ELR (cell line): ENCODE measurements at places on chromosomes 5 and 9.
A peak's percentile ranks its signal among the peaks of the same experiment; 100 is the strongest.

DNA sequence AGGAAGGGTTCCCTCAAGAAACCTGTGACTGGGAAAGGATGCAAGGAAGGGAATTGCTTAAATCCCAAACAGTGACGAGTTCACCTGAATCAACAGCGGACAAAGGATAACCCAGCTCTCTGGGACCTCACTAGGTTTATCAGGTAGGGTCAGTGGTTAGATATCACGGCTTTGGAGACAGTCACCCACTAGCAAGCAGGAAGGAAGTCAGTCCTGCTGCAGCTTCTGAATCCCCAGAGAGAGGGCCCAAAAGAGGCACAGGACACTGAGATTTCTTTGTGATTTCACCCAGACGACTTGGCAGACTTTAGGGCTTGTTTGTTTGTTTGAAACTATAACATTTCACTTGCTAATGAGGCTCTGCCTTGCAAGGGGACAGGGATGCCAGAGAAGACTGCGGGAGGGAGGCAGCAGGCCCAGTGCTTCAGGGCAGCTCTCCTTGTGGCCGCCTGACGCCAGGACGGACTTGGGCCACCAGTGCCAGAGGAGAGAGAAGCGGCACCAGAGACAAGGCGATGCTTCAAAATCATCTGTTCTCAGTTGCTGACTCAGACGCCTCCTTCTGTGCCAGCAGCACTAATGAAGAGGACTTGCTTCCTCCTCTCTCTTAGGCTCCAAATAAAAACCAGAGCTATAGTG is 275.6 kb upstream of the SLC30A5 start:
- no peak for DNase-seq

DNA sequence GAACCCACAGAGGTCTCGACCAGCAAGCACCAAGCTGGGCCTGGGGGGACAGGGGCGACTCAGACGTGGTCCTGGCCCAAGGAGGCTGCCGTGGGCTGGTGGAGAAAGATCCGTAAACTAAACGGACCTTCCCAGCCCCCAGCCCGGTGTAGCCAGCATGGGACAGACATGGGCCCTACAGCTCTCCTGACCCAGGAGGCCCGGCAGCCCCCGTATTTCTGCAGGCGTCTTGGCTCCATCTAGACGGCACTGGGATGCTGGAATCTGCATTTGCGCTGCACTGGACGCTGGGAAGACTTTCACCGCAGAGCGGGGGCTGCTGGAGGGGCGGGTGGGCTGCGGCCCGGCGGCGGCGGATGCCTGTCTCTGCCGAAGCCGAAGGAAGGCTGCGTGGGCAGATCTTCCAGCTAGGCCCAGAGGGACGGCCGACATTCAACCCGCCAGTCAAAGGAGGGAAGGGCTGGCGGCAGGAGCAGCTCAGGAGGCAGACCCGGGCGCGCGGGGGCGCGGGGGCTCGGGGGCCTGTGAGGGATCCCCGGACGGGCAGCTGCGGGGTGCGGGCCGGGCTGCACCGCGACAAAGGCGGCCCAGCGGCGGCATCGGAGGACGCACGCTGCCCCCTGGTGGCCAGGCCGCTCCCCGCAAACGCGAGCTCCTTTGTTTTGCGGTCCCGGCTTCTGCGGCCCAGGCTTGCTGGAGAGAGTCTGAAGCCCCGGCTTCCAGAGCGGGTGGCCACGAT is 266.2 kb downstream of the NSG2 start:
- peak; percentile 50 for DNase-seq

DNA sequence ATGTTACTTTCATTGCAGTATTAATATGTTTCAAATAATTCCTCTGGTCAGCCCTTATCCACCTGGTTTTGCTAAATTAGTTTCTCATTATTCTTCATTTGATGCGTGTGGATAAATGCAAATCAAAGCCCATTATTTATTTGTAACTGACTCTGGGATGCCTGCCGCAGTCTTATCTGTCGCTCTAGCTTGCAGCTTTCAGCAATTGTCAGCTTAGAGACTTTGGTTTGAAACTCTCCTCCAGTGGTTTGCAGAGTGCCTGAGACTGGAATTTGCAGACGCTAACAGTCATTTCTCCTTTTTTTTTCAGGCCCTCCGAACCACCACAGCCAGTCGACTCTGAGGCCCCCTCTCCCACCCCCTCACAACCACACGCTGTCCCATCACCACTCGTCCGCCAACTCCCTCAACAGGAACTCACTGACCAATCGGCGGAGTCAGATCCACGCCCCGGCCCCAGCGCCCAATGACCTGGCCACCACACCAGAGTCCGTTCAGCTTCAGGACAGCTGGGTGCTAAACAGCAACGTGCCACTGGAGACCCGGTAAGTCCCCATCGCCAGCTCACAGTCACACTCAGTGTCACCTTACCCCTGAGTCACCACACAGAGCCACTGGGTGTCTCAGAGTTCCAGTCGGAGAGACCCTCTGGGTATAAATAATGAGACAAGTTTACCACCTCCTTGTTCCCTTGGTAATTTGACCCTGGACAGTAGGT is 339.0 kb upstream of the WWC1 start:
- DNase-seq, result no peak

- DNase-seq, result no peak
These were observed 248.1 kb upstream of the MAP3K1 start for GRCh38 chr5:56567278-56567677.

DNA sequence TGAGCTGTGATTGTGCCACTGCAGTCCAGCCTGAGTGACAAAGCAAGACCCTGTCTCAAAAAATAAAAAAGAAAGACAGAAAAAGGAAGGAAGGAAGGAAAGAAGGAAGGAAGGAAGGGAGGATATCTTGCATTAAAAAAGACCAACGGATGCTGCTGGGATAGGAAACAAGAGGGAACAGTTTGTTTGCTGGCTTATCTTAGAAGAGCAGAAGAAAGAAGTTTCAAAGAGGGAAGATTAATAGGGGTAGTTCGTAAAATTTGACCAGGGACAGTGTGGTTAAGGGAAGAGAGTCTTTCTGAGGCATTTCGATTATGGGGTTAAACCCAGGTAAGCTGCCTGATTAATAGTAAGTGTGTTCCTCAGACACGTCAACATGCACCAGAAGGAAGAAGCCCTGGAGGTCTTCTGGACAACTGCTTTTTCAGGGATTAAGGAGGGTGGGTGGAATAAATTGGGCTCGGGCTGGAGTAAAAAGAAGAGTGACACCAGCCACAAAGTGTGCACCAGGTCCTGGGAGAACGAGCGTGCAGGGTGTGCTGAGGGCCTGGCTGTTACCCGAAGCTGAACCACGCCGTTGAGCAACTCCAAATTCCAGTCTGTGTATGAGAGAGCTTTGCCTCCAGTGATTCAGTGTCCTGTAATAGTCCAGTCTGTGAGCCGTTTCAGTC is 24.8 kb downstream of the FYB1 start:
- peak; percentile 96 for DNase-seq

- DNase-seq, result no peak
These were observed 10.9 kb upstream of the TTLL11 start for GRCh38 chr9:122103985-122104384.

- peak; percentile 56 for DNase-seq
These were observed 76.1 kb downstream of the HMHB1 start for GRCh38 chr5:143887903-143888665.

DNA sequence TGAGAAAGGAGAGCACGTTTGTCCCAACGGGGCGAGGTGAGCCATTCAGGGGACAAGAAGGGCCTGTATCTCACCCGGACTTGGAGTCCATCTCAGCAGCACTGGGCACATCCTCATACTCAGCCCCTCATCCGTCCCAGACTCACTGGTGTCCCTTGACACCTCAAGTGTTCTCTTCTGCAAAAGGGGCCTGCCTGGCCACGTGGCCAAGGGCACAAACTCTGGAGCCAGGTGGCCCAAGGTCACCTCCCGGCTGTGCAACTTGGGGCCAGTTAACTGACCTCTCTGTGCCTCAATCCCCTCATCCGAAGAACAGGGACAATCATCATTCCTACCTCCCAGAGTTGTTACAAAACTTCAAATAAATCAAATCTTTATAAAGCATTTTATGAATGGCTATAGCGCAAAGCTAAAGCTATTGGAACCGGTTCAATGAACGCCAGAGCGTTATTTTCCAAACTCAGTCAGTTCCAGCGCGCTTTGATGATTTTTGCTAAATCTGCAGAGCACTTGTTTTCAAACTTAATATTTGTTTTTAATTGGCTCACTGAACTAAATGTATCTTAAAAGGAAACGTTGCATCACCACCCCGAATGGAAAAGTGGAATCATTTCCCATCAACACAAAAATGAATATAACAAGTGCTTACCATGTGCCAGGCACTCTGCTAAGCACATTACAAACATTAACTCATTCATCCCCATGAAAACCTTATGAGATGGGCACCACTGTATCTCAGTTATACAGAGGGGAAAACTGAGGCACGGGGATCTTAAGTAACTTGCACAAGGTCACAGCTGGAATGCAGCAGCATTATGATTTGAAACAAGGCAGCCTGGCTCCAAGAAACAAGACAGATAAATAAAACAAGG is 49.3 kb downstream of the DUSP1 start:
- DNase-seq, result no peak

- DNase-seq, result no peak
These were observed 272.1 kb downstream of the TLE1 start for GRCh38 chr9:81417299-81417675.

GRCh38 chr9:104743376-104743985 is 4.0 kb upstream of the NIPSNAP3A start:
- DNase-seq, result peak; percentile 72

- DNase-seq, result no peak
These were observed 47.2 kb downstream of the INSYN2B start for GRCh38 chr5:169933127-169933526.

DNA sequence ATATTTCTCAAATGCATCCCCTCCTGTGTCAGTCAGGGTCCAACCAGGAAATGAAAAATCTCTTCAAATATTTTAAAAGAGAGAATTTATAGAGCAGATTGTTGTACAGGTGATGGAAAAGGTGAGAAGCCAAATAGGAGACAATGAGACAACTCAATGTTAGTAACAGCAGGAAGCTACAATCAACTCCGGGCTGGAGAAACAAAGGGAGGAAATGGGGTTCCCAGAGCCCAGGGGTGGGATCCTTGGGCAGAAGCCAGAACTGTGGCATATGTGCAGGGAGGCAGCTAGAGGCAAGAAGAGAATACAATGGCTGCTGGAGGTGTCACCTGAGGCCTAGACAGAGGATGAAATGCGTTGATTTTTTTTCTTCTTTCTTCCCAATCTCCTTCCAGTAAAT is 361.8 kb upstream of the ACTBL2 start:
- DNase-seq, result no peak

GRCh38 chr5:53917826-53918225 is 357.4 kb downstream of the NDUFS4 start:
- no peak for DNase-seq

- peak; percentile 0 for DNase-seq
These were observed 40.7 kb downstream of the KIAA0825 start for GRCh38 chr5:94577466-94578245.

DNA sequence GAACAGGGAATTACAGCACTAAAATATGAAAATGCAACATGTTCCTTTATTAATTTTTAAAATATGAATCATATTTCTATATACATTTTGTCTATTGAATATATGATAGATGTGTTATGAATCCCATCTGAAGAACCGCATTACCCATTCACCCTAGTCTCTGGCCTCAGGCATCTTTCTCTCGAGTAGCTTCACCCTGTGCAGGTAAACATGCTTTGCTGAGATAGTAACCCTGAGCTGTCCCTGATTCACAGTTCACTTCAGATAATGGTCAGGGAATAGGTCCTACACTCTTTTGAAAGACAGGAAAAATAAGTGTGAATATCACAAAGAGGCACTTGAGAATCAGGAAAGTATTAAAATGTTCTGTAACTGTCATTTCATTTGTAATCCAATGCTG is 766.8 kb downstream of the IRX1 start:
- no peak for DNase-seq

GRCh38 chr9:72464857-72465592 is 56.4 kb upstream of the TMC1 start:
- DNase-seq, result no peak

DNA sequence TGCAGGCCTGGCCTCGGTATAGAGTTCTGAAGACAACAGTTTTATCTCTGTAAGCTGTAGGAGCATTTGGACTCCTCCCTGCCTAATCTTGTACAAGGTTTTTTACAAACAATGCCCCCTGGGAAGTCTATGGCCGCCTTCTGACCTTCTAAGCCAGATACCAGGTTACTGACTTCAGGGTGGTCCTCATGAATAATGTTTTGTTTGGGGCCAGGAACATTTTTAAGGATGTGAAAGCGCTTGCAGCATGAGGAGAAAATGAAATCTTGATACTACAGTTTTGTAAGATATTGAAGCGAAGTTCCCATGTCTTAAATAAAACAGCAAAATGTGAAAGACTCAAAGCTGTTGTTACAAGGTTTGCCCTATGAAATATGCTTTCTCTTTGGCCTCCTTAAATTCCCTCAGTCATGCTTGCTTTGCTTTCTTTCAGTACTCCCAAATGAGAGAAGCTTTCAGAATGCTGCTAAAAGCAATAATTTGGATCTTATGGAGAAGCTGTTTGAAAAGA is 5.2 kb downstream of the ANKDD1B start:
- DNase-seq, result no peak

DNA sequence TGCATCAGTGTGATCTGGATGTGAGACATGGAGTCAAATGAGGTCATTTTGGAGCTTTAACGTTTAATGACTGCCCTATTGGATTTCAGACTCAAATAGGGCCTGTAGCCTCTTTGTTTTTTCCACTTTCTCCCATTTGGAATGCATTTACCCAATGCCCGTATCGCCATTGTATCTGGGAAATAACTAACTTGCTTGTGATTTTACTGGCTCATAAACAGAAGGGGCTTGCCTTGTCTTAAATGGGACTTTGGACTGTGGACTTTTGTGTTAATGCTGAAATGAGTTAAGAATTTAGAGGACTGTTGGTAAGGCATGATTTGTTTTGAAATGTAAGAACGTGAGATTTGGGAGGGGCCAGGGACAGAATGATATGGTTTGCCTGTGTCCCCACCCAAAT is 494.6 kb downstream of the CHSY3 start:
- DNase-seq, result no peak

DNA sequence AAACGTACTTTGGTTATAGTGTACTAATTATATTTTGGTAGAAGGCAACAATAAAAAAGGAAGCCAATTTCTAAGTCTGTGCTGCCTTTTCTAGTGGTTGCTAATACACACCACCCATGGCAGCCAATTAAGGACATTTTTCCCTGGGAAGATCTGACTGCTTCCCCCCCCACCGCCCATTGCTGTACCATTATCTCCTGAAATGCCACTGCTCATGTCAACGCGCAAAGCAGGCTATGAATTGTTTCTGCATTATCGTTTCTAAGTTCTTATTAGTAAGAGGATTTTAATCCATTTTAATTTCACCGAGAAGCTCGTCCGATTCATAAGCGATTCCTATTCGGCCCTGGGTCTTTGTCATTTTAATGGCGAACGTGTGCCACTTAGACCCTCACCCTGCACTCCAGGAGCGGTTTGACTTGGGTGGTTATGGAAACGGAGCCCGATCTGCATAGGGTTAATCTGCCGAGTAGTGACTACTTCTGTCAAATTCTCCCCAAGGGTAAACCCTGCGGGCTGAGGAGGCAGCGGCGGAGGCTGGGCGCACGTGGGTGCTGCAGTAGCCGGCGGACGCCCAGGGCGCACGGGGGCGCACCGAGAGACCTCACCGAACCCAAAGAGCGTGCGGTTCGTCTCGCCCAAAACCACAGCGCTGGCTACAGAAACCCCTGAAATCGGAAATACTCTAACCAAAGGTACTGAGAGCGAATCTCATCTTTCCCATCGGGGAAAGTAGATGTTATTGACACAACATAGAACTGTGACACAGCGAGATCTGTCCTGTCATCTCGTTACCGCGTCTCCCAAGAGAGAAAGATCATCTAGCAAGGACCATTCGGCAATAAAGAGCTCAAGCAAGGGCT is 55.8 kb upstream of the SHC3 start:
- DNase-seq, result peak; percentile 41
